ENCODE measurements at places on chromosomes 16 and 17.

DNA sequence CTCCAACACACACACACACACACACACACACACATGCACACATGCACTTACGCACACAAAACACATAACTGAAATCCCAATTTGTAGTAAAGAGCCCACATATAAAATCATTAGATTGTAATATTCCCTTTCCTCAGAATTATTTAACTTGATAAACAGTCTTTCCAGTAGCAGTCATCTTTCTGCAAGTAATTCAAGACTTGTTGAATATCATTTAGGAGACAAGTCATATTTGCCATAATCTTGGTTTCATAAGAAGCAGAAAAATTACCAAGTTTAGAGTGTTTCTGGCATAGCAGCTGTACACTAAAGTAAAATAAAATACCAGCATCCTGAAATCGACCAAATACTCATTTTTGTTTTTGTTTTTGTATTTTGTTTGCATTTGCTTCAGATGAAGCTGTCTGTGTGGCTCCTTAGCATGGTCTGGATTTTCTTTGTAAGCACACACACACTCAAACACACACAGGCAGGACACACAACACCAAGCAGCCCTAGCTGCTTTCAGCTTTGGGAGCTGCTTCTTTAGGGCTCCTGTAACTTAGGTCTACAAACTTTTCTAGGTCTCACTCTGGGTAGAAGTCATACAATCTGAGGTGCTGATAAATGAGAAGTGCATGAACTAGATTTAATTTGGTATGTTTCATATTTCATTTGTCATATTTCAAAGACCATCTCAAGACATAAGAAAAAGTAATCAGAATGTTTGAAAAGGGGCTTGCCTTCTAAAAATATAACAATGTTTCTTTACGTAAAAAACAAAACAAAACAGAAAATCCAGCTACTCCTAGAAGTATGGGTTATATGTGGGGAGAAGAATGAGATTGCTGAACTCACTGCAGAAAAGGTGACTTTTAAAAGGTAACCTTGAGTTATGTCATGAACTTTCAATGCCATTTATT, 3.0 kb downstream of the SALL1 start:
- no peak for DNase-seq

DNA sequence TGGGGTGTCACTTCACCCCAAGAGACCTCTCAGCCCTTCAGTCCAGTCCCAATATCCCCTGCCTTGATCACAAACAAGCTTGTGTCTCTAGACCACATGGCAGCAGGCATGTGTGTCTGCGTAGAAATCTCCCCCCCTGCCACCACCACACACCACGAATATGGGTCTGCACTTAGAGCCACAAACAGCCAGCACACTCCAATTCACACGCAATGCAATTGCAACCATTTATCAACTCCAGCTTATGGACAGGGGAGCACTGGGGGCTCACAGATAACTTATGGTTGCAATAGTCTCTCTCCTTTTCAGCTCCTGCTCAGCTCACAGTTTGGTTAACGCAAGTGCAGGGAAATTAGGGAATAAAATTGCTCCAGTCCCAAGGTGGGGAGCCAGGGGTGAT, 2.6 kb downstream of the HOXB9 start:
- DNase-seq: no peak

- DNase-seq: no peak
These were observed 60.3 kb upstream of the FBXO47 start for GRCh38 chr17:39027455-39028035.

GRCh38 chr17:69796078-69796477, 278.9 kb upstream of the KCNJ16 start:
- no peak for DNase-seq

DNA sequence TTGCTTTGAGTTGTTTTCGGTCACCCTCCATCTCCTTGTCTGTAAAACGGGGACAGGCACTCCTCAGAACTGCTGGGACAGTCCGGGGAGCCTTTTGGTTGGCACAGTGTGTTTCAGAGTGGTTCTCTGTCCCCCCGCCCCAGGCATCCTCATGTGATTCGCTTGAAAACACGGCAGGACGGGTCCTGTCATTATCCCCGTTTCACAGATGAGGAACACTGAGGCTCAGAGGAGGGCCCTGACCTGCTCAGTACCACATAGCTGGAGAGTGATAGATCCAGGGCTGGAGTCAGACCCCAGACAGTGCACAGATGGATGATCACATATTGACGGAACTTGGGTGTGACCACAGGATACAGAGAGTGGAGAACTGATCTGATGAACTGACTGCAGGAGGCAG, 13.5 kb upstream of the ADGRG1 start:
- no peak for DNase-seq
